ENCODE measurements at places on chromosomes 16 and 17.

GRCh38 chr17:74840989-74841666 lies 18.6 kb downstream of the GRIN2C start:
- no peak for DNase-seq

DNA sequence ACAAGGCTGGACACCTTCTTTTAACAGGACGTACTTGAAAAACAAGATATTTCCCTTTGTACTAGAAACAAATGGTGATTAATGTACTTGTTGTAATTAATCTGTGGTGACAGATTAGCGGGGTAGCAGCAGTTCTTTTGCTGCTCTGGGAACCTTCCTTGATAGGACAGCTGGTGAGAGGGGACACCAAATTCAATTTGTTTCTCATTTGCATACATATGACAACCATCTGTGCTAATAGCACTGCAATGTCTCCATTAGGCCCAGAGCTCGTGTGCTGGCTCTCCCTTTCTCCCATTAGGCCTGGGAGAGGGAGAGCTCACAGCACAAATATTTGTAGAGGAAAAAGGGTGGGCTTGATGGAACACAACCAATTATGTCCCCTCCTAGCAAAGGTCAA lies 221.0 kb upstream of the HS3ST3A1 start:
- DNase-seq = no peak

DNA sequence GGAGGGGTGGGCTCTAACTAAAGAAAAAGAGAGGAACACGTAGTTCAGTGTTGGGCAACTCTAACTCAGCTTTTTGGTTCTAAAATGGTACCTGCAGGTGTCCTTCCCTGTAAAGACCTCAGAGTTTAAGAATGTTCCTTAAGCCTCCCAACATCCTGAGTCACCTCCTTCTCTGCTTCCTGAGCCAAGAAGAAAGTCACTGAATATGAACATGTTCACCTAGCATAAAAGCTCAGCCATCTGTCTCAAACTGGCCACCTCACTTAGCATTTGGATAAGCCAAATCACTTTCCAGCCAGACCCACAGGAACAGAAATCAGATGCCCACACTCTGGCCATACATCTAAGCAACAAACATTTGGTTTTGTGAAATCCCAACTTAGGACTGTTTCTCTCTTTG lies 3.7 kb downstream of the TMEM98 start:
- no peak for DNase-seq

- no peak for DNase-seq
These were observed 30.8 kb downstream of the NMT1 start for GRCh38 chr17:45091778-45092425.

DNA sequence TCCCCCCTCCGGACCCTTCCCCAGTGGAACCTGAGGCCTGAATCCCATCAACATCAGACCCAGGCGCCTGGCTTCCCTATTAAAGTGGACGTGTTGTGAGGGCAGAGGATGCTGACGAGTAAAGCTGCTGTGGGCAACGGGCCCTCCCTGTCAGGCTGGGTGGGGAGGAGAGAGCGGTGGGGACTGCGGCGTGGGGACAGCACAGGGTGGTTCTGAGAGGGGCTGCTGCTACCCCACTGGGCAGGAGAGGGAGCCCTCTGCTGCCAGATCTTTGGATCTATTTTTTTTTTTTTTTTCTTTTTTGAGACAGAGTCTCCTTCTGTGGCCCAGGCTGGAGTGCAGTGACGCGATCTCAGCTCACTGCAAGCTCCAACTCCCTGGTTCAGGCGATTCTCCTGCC lies 5.9 kb downstream of the CA5A start:
- no peak for DNase-seq

Measured in CD4-positive, alpha-beta T cell treated with Interleukin-17A for 1 hour (primary cell).